ENCODE measurements at places on chromosomes 3 and 15. TPM values are rescaled to one million over a fixed set of nuclear protein-coding genes. Genes with fewer than 3 reads are reported as not detected.

DNA sequence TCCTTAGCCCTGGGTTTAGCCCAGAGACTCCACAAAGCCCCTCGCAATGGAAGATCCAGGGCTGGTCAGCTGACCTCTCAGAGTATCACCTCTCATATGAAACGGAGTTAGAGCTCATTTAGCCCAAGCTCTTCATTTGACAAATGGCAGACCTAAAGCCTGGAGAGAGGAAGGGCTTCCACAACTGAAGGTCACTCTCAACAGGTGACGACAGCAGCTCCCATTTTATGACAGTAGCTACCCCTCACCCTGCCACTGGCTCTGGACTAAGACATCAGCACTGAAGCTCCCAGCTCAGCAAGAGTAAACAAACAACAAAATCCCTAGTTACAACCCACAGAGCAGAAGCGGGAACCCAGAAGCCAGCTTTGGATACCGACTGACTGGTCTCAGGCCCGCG, 33.7 kb downstream of the TLE3 start:
- DNase-seq, result no peak

DNA sequence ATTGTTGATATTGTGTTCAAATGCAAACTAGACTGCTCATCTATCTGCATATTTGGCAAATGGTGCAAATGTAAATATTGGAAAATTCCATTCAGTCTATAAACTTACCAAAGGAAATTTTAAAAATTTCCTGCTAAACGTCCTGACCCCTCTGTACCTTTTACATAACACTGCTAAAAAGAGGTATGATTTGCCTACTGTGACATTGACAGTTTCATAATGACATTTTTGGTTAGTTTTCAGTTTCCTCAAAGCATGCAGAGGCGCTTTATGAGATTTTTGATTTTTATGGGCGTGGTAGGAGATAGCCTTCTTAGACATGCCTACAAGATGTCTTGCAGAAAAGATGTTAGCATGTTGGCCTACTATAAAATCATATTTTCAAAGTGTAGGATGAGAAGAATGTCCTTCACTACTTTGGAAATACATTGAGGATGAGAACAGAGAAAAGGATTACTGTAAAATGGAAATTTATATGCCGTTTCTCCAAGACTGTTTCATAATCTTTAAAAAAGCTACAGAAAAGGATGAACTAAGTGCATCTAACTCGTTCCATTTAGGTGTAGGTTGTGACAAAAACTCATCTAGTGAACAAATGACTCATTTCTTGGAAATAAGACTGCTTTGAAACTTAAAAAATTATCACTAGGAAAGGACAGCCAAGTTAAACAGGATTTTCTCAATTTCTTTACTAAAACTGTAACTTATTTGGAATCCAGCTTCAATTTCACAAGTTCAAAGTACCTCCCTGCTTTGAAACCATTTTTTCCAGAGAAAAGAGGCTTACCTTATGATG, 14.5 kb upstream of the ISLR start:
- DNase-seq, result no peak

IL5RA gene
- total RNA-seq, result not detected

- no peak for DNase-seq
These were observed 83.0 kb upstream of the NAALADL2 start for GRCh38 chr3:174776123-174776522.

EIF5A2 gene
- total RNA-seq, result 28.6 TPM

GRCh38 chr3:52715714-52716305, 9.9 kb downstream of the SPCS1 start:
- DNase-seq, result no peak

RNU6-1 gene
- not detected for total RNA-seq

Measured in ascending aorta (tissue), 2 donors.